ENCODE measurements at places on chromosomes 3 and 15.

DNA sequence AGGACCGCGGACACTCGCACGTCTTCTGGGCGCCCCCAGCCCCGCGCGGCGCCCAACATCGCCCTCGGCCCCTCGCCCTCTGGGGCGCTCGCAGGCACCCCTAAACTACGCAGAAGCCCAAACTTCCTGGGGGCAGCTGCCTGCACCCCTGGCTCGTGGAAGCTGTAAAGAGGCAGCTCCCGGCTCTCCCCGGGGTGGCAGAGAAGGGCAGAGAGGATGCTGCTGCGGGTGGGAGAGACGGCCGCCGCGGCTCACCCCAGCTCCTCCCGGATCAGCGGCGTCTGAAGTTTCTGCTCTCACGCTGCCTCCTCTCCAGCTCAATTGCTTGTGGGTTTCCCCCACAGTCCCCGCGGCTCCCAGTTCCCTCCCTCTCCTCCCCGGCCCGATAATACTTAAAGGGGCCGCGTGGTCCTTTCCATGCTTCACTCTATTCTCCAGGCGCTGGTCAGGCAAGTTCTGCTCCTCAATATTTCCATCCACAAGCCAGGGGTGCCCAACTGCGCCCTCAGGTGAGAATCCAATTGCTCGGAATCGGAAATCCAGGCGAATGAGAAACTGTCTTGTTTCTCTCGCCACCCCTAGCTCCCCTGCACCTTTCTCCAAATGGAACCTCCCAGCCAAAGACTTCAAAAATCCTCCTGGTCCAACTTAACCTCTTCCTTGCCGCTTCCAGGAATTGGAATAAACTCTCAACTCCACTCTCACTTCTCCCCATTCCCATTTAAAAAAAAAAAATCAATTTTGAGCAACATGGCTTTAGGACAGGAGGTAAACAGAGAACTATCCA, 748.5 kb downstream of the ROBO1 start:
- DNase-seq: peak; percentile 82

- DNase-seq: no peak
Observed at GRCh38 chr3:183370391-183370790, 58.0 kb downstream of the MCF2L2 start.

- DNase-seq: no peak
Observed at GRCh38 chr3:157631478-157631877, 128.3 kb upstream of the VEPH1 start.

- no peak for DNase-seq
Observed at GRCh38 chr15:63340878-63341277, 40.8 kb downstream of the CA12 start.

Measured in posterior cingulate gyrus (tissue), 11 donors.